ENCODE measurements at places on chromosomes 11 and 22.

DNA sequence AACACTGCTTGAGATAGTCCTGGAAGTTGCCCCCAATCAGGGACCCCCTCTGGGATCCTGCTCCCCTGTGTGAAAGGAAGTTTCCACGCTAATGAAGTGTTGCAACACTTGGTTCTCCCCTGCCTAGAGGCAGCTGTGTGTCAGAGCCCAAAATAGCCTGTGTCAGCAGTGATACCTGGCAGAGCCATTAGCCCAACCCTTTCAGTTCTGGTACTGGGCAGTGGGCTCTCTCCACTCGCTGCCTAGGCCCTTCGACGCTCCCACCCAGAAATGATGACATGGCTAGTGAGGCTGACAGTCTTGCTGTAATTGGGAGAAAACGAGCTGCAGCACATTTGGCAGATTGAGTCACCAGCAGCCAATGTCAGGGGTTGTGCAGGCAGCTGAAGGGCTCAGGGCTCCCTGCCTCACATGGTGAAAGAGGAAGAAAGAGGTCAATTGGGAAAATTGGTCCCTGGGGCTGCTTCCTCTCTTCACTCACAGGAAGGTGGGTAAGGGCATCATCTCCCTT is 1.4 kb upstream of the NXF1 start:
- peak; percentile 63 for DNase-seq

GRCh38 chr11:132177106-132177505 is 806.7 kb downstream of the NTM start:
- no peak for DNase-seq

- no peak for DNase-seq
Observed at GRCh38 chr11:1444823-1445422, 41.7 kb downstream of the MOB2 start.

GRCh38 chr11:12017243-12017678 is 8.8 kb upstream of the DKK3 start:
- DNase-seq, result no peak

GRCh38 chr11:72584293-72584938 is 89.8 kb downstream of the PDE2A start:
- no peak for DNase-seq

Measured in AML-193 (cell line).